Stimulated activated CD8-positive, alpha-beta memory T cell treated with anti-CD3 and anti-CD28 coated beads, Interleukin-7, amount 100 ng/mL, for 48 hours (primary cell): ENCODE measurements at places on chromosomes 3 and 15.

GRCh38 chr15:52217186-52217585 lies 26.0 kb upstream of the GNB5 start:
- DNase-seq: no peak

DNA sequence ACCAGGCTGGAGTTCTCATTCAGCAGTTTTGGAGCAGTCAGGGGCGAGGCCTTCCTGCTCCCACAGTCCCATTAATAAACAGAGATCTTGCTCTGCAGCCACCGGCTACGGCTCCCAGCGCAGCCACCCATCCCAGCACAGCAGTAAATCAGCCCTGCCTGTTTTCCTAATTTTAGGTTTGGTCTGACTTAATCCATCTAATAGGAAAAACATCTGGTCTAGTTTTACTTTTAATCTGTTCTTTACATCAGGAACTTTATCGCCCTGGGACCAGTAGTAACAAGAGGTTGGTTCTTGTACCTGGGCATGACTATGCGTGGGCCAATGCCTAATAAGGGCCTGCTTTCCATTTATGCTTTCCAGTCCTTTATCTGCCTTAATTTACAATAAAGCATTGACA lies 264.0 kb upstream of the DPH6 start:
- no peak for DNase-seq

GRCh38 chr15:100220058-100220768 lies 121.6 kb downstream of the ADAMTS17 start:
- no peak for DNase-seq

GRCh38 chr15:49832511-49832910 lies 211.7 kb downstream of the DTWD1 start:
- DNase-seq: no peak
